ENCODE measurements at places on chromosomes 6 and 20.
A peak's percentile ranks its signal among the peaks of the same experiment; 100 is the strongest.

DNA sequence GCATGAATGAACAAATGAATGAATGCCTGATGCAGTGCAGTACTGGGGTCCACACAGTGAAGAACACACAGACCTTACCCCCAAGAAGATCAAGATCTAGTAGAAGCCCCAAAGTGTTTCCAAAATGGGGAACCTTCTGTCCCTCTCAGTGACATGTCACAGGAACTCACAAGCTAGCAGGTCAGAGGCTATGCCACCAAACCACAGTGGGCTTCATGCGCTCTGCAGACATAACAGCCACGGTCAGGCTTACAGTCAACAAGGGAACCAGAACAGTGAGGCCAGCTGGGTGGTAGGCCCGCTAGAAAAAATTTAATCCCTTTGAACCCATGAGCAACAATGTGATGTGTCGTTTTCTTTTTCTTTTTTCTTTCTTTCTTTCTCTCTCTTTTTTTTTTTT lies 20.2 kb upstream of the ARFGEF2 start:
- no peak for DNase-seq

DNA sequence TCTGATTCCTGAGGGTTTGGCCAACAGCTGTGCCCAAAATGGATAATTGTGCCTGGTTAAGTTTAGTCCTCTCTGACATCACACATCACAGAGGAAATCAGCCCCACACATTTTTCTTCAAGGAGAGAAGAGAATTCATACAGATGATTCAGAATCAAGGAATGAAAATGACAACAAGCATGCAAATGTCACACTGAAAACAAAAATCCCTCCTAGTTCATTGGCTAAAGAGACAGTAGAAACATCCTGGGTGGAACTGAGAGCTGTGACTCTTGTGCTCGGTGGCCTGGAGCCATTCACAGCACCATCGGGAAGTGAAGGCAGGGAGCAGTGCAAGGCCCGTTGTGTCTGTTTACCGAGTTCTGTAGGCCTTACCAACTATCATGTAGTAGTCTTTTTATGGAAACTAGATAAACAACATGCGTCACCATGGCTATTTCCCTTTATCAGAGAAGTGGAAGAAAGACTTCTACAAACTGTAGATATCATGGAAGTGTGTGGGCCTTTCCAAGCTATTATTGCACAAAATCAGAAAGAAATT lies 81.7 kb upstream of the TENT5A start:
- peak; percentile 67 for DNase-seq

DNA sequence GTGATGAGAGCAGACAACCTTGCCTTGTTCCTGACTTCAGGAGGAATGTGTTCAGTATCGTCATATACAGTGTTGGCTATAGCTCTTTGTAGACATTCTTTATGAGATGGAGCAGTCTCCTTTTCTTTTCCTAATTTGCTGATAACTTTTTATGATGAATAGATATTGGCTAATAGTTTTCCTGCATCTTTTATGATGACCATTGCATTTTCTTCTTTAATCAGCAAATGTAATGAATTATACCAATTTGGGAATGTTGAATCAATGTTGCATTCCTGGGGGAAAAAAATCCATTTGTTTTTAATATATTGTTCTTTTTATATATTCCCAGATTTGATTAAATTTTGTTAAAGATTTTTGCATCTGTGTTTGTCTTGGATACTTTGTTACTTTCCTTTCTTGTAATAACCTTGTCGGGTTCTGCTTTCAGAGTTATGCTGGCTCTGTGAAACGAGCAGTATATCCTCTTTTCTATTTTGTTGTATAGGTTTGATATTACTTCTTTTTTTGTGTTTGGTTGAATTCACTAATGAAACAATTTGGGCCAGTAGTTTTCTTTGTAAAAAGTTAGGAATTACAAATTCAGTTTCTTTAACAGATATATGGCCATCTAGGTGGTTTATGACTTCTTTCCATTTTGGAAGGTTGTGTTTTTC lies 23.9 kb downstream of the KDM1B start:
- DNase-seq = no peak

- no peak for DNase-seq
Observed at GRCh38 chr6:43475516-43475915, 1.9 kb upstream of the TJAP1 start.

GRCh38 chr20:3473944-3474343 lies 3.1 kb downstream of the ATRN start:
- no peak for DNase-seq

DNA sequence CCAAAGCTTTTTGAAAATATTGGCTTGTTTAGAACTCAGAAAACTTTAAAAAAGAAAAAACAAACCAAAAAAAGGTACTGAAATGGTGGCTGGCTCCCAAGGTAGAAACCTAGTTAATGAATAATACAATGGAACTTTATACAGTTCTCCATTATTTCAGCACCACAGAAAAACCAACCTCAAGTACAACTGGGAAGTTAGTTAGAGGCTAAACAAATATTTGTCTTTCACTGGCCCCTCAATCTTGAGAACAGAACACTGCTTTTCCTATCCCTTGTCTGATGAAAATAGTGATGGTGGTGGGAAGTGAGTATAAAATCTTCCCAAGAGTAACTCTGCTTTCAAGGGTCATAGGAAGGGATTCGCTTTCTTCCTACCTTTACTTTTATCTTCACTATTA lies 126.5 kb downstream of the REV3L start:
- no peak for DNase-seq

DNA sequence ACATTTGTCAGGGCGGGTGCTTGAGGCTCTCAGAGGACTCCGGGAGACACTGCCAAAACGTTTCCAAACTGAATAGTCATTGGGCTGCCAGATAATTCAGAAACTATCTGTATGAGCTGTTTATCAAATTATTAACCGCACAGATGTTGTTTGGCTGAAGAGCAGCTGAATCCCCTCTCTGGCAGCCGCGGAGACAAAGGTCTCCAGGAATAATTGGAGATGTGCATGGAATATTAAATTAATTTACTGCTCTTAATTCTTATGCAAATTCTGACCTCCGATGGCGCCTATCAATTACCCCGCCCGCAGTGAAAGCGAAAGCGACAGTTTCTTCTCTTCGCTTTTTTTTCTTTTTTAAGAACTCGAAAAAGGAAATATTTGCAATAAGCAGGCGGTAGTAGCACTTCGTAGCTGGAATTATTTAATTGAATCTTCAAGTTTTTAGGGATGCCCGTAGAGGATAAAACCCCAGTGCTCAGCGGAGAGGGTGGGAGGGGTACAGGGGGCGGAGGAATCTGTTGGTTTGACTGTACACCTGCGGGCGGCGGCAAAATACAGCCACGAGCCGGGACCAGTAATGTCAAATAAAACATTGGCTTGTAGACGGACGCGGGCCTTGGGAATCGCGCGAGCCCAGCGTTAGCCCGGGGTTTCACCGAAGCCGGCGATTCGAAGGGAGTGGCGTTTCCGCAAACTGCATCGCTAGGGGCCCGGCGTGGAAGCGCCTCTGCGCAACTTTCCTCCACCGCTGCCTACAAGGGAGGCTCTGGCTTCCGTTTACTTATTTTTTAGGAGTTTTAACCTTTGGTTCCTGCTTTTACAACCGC lies 6.2 kb downstream of the LINC00237 start:
- no peak for DNase-seq

GRCh38 chr6:53811082-53811481 lies 16.3 kb downstream of the LRRC1 start:
- no peak for DNase-seq

DNA sequence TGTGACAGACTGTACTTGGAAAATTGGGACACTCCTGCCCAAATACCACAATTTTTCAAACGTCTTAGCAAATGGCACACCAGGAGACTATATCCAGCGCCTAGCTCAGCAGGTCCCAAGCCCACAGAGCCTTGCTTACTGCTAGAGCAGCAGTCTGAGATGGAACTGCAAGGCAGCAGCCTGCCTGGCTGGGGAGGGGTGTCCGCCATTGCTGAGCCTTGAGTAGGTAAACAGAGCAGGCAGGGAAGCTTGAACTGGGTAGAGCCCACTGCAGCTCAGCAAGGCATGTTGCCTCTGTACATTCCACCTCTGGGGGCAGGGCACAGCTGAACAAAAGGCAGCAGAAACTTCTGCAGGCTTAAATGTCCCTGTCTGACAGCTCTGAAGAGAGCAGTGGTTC lies 1003.3 kb upstream of the MAP3K7 start:
- DNase-seq = no peak

DNA sequence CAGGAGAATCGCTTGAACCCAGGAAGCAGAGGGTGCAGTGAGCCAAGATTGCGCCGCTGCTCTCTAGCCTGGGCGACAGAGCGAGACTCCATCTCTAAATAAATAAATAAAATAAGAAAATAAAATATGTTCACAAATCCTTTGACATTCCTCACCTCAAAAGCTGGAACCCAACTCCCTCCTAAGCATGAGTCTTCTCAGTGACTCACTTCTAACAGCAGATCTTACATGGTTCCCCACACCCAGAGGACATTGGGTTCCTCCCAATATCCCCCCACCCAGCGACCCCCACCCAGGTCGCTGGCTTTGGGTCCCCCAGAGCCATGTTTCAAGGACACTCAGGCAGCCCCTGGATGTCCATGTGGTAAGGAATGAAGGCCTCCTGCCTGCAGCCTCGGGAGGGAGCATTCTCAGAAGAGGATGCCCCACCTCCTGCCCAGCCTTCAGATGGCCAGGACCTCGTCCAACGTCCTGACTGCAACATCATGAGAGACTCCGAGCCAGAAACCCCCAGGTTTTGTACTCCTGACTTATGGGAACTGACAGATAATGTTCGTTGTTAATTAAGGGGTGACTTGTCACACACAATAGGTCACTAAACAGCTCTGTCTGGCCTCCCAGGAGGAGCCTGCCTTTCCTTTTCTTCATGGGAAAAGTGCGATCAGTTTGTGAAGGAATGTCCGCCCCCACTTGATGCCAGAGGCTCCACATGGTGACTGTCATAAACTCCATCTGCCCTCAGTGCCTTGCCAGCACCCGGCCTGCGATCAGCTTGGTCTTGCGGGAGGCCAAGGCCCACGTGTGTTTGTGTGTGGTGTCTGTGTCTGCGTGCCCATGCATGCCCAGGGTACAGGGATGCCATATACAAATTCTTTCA lies 10.1 kb upstream of the GMEB2 start:
- no peak for DNase-seq

DNA sequence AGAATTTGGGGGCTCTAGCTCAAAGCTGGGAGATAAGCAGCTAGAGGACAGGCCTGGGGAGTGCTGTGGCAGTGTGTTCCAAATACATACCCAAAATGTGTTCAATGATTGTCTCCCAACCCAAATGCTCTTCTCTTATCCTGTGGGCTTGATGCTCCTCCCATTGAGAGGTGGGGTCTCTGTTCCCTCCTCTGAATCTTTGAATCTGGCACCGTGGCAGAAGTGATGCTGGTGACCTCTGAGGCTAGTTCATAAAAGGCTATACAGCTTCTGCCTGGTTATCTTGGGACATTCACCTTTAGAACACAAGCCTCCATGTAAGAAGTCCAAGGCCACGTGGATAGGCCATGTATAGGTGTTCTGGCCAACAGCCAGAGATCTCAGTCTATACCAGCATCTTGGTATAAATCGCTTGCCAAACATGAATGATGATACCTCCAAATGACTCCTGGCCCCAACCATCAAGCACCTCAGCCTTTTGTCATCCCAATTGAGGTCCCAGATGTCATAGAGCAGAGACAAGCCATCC lies 15.9 kb upstream of the MYBL2 start:
- no peak for DNase-seq

GRCh38 chr6:56093776-56094175 lies 153.6 kb downstream of the COL21A1 start:
- no peak for DNase-seq

DNA sequence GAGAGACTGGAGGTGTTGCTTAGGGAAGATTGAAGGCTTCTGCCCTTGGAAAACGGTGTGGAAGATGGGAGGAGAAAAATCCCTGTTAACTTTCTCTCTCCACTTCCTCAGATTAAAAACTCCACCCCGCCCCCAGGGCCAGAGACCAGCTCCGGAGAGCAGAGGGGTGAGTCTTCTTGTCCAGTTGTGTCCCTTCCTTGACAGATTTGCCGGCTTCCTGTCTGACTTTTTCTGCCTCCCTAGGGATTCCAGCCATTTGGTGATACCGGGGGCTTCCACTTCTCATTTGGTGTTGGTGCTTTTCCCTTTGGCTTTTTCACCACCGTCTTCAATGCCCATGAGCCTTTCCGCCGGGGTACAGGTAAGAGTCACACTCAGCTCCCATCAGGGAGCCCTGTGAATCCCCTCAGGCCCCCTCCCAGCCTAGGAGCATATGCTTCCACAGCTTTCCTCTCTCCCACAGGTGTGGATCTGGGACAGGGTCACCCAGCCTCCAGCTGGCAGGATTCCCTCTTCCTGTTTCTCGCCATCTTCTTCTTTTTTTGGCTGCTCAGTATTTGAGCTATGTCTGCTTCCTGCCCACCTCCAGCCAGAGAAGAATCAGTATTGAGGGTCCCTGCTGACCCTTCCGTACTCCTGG lies 1.7 kb downstream of the RNF5 start:
- DNase-seq = no peak

DNA sequence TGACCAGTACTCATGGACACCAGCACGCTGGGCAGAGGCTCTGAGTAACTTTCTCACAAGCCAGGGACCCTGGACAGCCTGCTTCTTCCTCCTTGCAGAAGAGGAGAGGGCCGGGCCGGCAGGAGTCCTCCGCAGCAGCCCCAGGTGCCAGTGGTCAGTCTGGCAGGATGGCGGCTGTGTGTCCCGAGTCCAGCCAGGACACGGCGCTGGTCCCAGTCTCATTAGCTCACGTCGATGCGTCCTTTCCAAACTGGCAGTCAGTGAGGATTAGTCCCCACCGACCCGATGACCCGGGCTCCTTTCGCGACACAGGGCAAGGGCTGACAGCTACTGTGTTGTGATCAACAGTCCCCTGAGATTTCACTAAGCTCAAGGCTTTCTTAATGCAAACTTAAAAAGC lies 267.0 kb downstream of the TAF4 start:
- no peak for DNase-seq

- DNase-seq = peak; percentile 93
Observed at GRCh38 chr20:39800548-39800947, 838.4 kb downstream of the DHX35 start.

- peak; percentile 20 for DNase-seq
Observed at GRCh38 chr20:51639206-51639832, 96.8 kb upstream of the NFATC2 start.

- peak; percentile 26 for DNase-seq
Observed at GRCh38 chr6:73691512-73691911, 4.5 kb upstream of the CD109 start.

All from astrocyte (in vitro differentiated cells and primary cell).